Activated naive CD8-positive, alpha-beta T cell treated with anti-CD3 and anti-CD28 coated beads for 36 hours (primary cell): ENCODE measurements at places on chromosomes 13 and 19. TPM values are rescaled to one million over a fixed set of nuclear protein-coding genes. Genes with fewer than 3 reads are reported as not detected.

CAPN12 gene
- total RNA-seq, result 3.9 TPM

MYO1F gene
- 4.8 TPM for total RNA-seq

CEACAM3 gene
- total RNA-seq, result not detected

LCP1 gene
- 886 TPM for total RNA-seq

CEBPA gene
- total RNA-seq, result 0.26 TPM

PNMA8B gene
- 0.26 TPM for total RNA-seq

NCCRP1 gene
- not detected for total RNA-seq

ZNF724 gene
- 12.5 TPM for total RNA-seq

GNA15 gene
- 7.8 TPM for total RNA-seq

TDRD3 gene
- 19.2 TPM for total RNA-seq

KLK3 gene
- total RNA-seq, result not detected

BRME1 gene
- total RNA-seq, result 7.3 TPM

LHB gene
- total RNA-seq, result not detected

UPK1A gene
- 1.8 TPM for total RNA-seq

SYT3 gene
- 1.4 TPM for total RNA-seq

PSG5 gene
- total RNA-seq, result not detected

ZBTB7A gene
- 35.9 TPM for total RNA-seq

FUT1 gene
- total RNA-seq, result 0.06 TPM

PGLYRP2 gene
- total RNA-seq, result not detected

ERICH4 gene
- total RNA-seq, result not detected

KLK2 gene
- 0.38 TPM for total RNA-seq

INSR gene
- total RNA-seq, result 1.4 TPM

PRTN3 gene
- total RNA-seq, result not detected

ZNF414 gene
- 21.2 TPM for total RNA-seq

ADM5 gene
- 9.5 TPM for total RNA-seq

ZNF253 gene
- 13.8 TPM for total RNA-seq

CPT1C gene
- 1.1 TPM for total RNA-seq

MAP4K1 gene
- 169 TPM for total RNA-seq

LILRB1 gene
- 0.25 TPM for total RNA-seq

RB1 gene
- 33.0 TPM for total RNA-seq

ATP7B gene
- 0.80 TPM for total RNA-seq

GPR12 gene
- not detected for total RNA-seq

PROZ gene
- 0.14 TPM for total RNA-seq

GPX4 gene
- 231 TPM for total RNA-seq

C13orf46 gene
- 0.99 TPM for total RNA-seq

UBE2M gene
- total RNA-seq, result 162 TPM

ZNF728 gene
- total RNA-seq, result not detected

CPAMD8 gene
- 0.41 TPM for total RNA-seq

CFD gene
- 1.8 TPM for total RNA-seq

LILRB5 gene
- total RNA-seq, result not detected

ZNF440 gene
- total RNA-seq, result 8.3 TPM

FAAP24 gene
- total RNA-seq, result 8.0 TPM

FFAR2 gene
- total RNA-seq, result not detected

CASP14 gene
- total RNA-seq, result not detected

ZNF765 gene
- total RNA-seq, result 12.0 TPM

PGLYRP1 gene
- total RNA-seq, result not detected

IZUMO2 gene
- total RNA-seq, result not detected

SPRED3 gene
- 0.74 TPM for total RNA-seq

SOX1 gene
- not detected for total RNA-seq

TNNI3 gene
- total RNA-seq, result 0.25 TPM

LILRA6 gene
- total RNA-seq, result not detected

PHF11 gene
- 53.6 TPM for total RNA-seq
